ENCODE measurements at places on chromosomes 5 and 9.

- DNase-seq = no peak
Measured at GRCh38 chr5:8505196-8505595, 636.2 kb downstream of the MTRR start.

- DNase-seq = no peak
Measured at GRCh38 chr9:13942695-13943094, 371.2 kb downstream of the NFIB start.

- DNase-seq = no peak
Measured at GRCh38 chr5:174608631-174609097, 115.7 kb upstream of the MSX2 start.

DNA sequence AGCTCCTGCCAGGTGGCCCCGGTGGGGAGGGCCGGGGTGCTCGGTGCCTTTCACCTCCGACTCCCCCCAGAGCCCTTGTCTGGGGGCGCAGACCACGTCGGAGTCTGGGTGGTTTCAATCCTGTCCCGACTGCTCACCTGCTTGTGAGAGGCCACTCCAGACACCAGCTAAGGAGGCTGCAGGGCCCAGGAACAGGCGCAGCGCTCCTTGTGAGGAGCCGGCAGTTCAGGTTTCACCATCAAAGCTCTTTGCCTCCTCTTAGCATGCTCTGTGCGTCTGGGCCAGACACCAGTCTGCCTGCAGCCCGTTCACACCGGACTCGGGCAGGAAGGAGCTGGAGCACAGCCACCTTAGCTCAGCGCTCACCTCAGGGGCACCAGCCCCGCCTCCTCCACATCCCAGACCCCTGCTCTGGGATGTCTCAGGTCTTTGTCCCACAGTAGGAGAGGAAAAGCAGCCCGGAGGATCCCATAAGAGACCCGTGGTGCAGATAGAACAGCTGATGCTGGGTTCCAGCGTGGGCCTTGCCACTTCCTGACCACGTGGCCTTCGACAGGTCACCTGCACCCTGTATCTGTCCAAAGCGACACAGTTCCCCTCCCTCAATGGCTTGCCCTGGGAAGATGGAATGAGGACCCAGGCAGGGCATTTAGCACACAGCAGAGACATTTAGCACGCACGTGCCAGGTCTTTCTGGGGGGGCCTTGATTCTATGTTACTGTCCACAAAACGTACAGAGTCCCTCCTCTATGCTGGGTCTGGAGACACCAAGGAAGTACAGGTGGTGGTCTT, 106.2 kb upstream of the LMX1B start:
- DNase-seq = no peak

- DNase-seq = no peak
Measured at GRCh38 chr9:38622288-38622674, 1.9 kb upstream of the ANKRD18A start.

DNA sequence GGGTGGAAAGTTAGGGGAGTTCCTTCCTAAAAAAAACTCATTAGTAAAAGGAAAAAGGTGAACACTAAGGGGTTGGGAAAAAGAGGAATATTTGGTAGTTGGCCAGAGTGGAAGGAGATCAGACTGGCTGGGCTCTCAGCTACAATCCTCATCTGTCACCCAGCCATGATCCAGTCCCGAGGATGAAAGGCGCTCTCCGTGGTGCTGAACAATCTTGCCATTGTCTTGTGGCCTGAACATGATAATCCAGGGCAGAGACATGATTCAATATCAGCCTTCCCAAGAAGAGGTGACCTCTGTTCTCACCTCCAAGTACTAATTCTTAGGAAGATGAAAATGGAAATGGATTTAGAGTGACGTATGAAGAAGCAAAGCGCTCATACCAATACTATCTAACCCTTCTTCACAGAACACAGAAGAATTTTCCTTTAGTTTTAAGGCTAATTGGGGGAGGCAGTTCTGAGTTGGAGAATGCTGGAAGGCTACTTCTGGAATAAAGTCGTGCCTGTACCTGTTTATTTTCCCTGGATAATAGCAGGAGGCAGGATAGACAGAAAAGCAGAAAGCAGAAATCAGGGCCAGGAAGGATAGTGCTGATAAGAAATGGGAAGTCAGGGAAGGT, 36.6 kb upstream of the MYORG start:
- DNase-seq = no peak

GRCh38 chr9:113417370-113417769, 6.8 kb downstream of the C9orf43 start:
- no peak for DNase-seq

DNA sequence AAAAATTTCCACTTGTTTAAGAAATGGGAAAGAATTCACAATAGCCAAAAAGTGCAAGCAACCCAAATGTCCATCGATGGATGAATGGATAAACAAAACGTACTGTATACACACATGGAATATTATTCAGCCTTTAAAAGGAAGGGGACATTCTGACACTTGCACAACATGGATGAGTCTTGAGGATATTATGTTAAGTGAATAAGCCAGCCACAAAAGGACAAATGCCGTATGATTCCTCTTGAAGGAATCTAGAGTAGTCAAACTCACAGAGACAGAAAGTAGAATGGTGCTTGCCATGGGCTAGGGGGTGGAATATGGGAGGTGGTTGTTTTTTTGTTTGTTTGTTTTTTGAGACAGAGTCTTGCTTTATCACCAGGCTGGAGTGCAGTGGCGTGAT, 3.8 kb upstream of the ATP6V0E1 start:
- no peak for DNase-seq

DNA sequence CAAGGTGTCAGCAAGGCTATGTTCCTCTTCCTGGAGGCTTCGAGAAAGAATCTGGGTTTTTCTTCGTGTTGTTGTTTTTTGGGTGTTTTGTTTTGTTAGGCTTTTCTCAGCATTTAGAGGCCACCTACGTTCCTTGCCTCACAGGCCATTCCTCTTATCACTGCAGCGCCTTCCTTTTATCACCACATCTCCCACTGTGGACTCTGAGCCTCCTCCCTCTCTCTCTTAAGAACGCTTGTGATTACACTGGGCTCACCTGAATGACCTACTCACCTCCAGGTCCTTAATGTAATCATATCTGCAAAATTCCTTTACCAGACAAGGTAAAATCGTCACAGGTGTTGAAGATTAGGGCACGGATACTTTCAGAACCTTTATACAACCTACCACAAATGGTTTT, 340.8 kb downstream of the DTWD2 start:
- no peak for DNase-seq

DNA sequence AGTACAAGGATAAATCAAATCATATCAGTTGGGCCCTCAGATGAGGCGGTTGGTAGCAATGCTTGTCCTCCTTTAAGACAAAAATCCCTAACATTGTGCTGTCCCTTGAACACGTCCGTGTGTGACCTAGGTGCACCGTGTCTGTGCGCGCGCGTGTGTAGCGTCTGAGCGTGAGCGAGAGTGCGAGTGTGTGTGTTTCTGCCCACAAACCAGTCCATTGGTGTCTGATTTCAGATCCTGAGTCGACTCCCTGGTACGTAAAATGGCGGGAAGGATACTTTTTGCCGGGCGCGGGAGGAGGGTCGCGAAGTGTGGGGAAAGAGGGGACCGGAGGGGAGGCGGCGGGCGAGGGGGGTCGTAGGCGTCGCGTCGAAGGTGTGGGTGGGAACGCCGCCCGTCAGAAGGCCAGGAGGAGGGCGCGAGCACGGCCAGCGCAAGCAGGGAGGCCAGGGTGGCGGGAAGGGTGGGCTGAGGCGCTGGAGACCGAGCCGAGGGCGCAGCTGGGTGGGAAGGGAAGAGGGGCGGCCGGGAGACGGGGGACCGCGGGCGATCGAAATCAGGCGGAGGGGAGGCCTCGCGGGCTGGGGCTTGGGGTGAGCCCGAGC, 8.9 kb downstream of the OTP start:
- no peak for DNase-seq

- DNase-seq = no peak
Measured at GRCh38 chr5:72107901-72108201, 576 bp downstream of the MAP1B start.

DNA sequence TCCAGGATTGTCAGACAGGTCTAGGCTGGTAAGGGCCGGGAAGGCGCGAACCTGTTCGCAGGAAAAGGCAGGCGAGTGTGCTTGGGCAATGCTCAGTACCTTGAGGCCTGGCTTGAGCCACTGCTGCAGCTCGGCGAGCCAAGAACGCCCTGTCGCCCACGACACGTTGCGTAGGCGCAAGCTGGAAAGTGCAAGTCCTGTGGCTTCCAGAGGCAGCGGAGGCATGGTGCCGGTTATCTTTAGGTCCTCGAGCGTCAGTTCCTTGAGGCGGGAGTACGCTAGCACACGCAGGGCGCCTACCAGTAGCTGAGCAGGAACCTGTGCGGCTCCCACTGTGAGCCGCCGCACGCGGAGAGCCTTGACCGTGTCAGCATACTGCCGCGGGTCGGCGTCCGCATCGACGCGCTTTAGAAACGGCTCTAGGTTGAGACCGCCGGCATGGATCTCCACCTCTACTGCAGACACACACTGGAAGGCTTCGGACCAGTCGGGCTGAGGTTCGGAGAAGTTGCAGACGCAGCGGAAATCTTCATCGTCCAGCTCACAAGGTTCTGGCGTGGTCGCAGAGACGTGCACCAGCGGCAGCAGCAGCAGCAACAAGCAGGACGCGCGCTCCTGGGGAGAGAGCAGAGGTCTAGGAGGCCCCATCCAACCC, 482 bp downstream of the CD14 start:
- DNase-seq = no peak

DNA sequence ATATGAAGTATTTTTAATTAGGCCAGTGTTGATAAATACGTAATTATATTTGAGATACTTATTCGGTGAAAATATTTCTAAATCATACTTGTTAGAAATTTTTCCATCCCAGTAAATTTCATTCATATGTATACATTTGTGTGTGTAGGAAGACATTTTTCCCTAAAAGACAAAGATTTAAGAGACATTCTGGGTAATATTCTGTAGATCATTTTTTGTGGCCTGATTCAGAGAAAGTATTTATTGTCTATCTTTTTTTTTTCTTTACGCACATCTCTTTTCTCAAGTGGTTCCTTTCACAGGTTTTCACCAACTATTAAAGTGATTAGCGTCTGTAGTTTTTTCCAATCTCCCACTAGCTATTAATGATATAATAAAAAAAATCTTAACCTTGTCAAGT, 224.1 kb downstream of the MEF2C start:
- DNase-seq = no peak

DNA sequence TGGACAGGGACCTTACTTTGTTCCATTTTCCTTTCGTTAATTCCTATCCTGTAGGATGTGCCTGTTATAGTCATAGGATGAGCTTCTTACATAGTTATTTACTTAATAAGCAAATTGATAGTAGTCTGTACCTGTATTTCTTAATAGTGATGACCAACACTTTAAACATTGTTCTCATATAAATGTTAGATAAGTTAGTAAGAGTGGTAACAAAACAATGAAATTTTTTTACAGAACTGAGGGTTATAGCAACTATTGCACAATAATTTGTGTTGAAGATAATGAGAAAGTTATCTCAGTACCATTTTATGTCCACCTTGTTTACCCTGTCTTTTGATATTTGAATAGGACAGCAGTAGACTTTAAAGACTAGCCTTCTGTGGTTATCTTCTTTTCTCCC, 162.9 kb upstream of the ELL2 start:
- no peak for DNase-seq

GRCh38 chr9:109092051-109092580, 27.6 kb downstream of the TMEM245 start:
- no peak for DNase-seq

All from LNCaP clone FGC (cell line).